ENCODE measurements at places on chromosomes 5 and 9. TPM values are rescaled to one million over a fixed set of nuclear protein-coding genes. Genes with fewer than 3 reads are reported as not detected.

Gene GPR151
- total RNA-seq, result not detected

Gene MAP3K1
- 18.2 TPM for total RNA-seq

Gene NTRK2
- 0.02 TPM for total RNA-seq

Gene HAPLN1
- total RNA-seq, result not detected

Gene HSPA4
- total RNA-seq, result 190 TPM

Gene IGFBPL1
- 0.26 TPM for total RNA-seq

Gene TEX48
- total RNA-seq, result not detected

Gene SH3GL2
- not detected for total RNA-seq

Gene MED10
- 49.3 TPM for total RNA-seq

Gene ADGRV1
- not detected for total RNA-seq

Gene WDR38
- not detected for total RNA-seq

Gene GRXCR2
- total RNA-seq, result not detected

Gene FAM240B
- not detected for total RNA-seq

Gene ANGPTL2
- not detected for total RNA-seq

Gene AP3S1
- total RNA-seq, result 57.8 TPM

Gene MUSK
- not detected for total RNA-seq

Gene OR1J2
- total RNA-seq, result not detected

Gene WDR41
- total RNA-seq, result 22.4 TPM

Gene SPATA31A7
- not detected for total RNA-seq

Gene FREM1
- not detected for total RNA-seq

Gene LRRTM2
- not detected for total RNA-seq

Gene ROR2
- not detected for total RNA-seq

Gene ATG10
- total RNA-seq, result 7.2 TPM

Gene SLC36A3
- not detected for total RNA-seq

Gene PCDHGB4
- total RNA-seq, result not detected

Gene RPS23
- total RNA-seq, result 3,081 TPM

Gene TEX53
- not detected for total RNA-seq

Gene WNT8A
- not detected for total RNA-seq

Gene TPM2
- total RNA-seq, result 6.6 TPM

Gene SPOUT1
- 72.9 TPM for total RNA-seq

Gene ADCY2
- total RNA-seq, result not detected

Gene C8G
- total RNA-seq, result 0.83 TPM

Gene GZMA
- total RNA-seq, result not detected

Gene ANKRD34B
- total RNA-seq, result not detected

Gene KIAA1958
- 6.7 TPM for total RNA-seq

Gene ABO
- total RNA-seq, result not detected

Gene BSPRY
- 7.7 TPM for total RNA-seq

Gene EIF4EBP3
- total RNA-seq, result 28.5 TPM

Gene CCNO
- not detected for total RNA-seq

Gene CCDC69
- 18.5 TPM for total RNA-seq

Gene KCNT1
- total RNA-seq, result not detected

Gene KIF12
- total RNA-seq, result not detected

Gene SLCO6A1
- not detected for total RNA-seq
